Astrocyte of the cerebellum (primary cell): ENCODE measurements at places on chromosomes 5 and 9.

DNA sequence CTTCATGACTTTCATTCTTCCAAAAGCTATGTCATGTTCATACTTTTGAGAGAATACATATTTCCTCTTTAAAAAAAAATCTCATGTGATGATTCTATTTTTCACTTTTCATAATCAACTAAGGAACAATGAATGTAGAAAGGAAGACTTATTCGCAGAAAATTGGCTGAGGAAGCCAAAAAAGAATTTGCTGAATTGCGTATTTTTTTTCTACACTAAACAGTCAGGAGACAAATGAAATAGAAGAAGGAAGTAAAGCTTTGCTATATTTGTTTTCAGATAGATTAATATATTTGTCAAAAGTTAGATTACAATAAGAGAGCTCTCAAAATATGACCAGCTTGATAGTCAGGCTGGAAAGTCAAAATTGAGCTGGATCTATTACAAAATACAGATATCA lies 504.2 kb downstream of the ANXA1 start:
- DNase-seq: no peak

GRCh38 chr5:72888595-72888994 lies 67.2 kb upstream of the FCHO2 start:
- no peak for DNase-seq

DNA sequence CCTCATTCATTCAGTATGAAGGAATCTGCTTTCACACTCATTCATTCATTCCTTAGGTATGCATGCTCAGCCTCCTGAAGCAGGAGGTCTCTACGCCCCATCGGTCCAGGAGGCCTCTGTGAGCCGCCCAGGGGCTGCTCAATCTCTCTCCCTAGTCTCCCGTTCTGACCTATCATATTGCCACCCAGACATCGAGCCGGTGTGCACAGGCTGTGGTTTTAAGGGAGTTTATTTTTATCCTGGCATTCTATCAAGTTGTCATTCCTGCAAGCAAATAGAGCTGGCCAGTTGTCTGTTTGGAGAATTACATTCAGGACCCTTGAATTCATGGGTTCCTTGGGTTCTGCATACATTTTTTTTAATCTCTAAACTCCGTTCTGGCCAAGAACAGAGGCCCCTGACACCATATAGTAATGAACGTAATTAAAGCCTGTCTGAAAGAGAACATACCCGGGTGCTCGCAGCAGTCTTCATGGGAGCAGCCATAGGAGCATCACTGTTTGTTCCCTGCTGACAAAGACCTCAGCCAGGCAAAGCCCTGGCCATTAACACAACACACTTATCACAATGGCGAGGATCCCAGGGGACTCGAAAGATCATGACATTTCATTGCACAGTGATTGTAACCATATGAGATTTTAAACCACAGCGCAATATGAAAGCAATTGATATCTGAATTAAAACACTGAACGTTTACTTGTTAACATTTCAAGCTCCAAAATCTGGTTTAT lies 80.9 kb downstream of the ADAMTS16 start:
- no peak for DNase-seq

DNA sequence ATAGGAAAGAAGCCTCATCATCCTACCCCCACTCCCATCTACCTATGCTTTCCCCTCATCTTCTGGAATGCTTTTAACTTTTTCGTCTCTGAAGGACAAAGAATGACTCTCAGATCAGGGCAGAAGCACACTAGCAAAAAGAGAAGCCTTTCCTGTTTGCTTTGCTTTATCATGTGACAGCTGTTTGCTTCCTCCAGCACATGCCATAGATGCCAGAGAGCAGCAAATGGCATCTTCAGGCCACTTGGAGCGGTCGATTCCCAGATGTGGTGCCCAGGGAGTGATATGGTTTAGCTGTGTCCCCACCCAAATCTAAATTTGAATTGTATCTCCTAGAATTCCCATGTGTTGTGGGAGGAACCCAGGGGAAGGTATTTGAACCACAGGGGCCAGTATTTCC lies 294.8 kb downstream of the GADD45G start:
- no peak for DNase-seq

GRCh38 chr9:137156567-137157375 lies 13.1 kb downstream of the LRRC26 start:
- DNase-seq: no peak

DNA sequence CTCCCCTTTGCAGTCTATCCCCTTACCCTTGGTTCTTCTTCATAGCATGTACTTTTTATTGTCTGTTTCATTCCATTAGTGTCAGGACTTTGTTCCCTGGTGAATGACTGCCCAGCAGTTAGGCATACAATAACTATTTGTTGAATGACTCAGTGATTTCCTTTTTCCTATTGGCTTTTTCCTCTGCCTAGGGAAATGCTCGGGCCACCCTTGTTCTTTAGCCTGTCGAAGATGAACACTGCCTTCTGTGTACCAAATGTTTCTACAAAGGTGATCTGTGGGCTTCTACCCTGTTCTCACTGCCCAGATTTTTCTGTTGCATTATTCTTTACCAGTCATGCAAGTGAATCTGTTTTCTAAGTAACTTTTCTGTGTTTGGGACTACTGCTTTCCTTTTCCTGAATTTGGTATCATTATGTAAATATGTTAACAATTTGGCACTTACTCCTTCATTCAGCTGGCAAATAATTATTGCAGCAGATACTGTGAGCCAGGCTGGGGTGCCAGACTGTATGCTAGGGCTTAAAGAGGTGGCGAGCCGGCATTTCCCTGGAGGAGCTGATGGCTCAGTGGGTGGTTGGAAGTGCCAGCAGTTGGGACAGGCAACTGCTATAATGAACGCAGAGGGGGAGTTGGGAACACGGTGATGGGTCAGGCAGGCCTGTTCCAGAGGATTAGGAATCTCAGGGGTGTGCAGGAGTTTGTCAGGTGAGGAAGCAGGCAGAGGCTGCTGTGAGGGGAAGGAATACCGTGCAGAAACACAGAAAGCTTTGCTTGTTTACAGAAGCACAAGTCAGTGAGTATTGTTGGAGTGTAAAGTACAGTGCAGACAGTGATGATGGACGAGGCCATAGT lies 30.6 kb downstream of the KDM4C start:
- DNase-seq: no peak

DNA sequence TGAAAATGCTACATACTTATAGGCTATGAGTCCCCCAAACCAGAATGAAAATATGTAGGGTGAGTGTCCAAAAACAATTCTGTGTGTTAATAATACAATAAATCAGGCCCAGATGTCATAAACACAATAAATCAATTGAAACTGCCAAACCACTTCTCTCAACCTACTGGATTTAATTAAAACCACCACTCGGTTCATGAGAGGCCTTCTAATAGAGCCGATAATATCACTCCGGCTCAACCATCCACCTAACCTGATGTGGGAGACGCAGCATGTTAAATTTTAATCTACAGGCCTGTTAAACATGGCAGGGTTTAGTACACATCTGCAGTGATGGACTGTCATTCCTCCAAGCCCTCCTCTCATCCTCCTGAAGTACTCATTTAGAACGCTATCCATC lies 734.5 kb upstream of the ZNF608 start:
- no peak for DNase-seq

DNA sequence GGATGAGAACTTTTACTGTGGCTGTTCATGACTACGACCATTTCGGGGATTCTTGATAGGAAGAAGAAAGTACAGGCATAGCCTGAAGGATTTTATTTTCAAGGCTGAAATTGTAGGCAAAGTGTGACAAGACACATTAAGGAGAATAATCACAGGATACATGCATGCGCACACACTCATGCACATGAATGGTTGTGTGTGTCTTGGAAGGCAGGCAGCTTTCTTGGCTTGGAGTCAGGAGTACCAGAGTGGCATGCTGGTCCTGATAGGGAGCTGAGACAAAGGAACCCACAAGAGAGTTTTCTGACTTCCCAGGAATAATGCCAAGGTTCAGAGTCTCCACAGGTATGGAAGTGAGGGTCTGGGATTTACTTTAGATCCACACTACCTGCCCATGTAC lies 22.2 kb downstream of the PLK2 start:
- no peak for DNase-seq

- DNase-seq: no peak
Measured at GRCh38 chr5:142618130-142618523, 67.8 kb downstream of the FGF1 start.

DNA sequence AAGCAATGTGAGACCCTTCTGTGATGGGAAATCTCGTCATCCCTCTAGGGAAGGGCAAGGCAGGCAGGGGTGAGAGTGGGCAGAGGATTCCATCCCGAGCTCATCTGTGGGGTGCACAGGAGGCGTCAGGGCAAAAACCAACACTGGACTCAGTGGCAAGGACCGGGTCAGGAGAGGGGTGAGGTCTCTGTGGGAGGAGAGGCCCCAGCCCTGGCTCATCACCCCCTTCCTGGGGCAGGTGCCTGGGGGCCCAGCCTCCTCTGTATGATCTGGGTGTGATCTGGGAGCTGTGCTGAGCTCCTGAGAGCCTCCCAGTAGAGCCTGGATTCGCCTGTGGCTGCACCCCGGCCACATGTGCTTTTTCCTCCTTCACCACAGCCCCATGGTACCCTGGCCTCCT lies 597 bp downstream of the SPATA31E1 start:
- DNase-seq: no peak

DNA sequence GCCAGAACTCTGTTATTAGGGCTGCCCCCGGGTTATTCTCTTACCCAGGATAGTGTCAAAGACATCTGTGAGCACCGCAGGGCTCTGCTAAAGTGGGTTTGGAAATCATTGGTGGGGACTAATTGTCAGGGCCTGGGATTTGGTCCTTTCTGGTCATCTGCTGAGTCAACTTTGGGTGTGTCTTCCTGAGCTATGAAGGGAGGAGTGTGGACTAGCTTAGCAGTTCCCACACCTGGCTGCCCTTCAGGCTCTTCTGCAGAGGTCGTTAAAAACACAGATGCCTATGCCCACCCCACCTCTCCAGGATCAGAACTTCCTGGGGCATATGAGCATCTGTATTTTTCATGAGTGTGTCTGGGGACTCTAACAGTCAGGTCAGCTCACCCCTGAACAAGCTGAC lies 352.2 kb downstream of the SLIT3 start:
- no peak for DNase-seq

DNA sequence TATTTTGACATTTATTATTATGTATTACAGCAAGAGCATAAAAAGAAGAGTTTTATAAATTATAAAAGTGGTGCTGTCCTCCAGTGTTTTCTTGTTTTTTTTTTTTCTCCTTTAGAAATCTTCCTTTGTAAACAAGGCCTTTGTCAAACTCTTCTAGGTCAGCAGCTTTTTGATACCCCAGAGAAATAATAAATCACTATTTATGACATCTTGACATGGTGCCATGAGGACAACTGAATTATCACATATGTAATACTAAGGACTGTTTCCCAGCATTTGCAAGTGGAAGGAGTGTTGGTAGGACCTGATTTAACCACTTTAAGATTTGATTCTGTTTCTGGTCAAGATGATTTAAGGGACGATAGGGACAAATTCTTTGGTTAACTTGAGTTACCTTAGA lies 4.6 kb downstream of the SMARCA2 start:
- no peak for DNase-seq

GRCh38 chr9:2884308-2884707 lies 40.4 kb upstream of the PUM3 start:
- DNase-seq: no peak

DNA sequence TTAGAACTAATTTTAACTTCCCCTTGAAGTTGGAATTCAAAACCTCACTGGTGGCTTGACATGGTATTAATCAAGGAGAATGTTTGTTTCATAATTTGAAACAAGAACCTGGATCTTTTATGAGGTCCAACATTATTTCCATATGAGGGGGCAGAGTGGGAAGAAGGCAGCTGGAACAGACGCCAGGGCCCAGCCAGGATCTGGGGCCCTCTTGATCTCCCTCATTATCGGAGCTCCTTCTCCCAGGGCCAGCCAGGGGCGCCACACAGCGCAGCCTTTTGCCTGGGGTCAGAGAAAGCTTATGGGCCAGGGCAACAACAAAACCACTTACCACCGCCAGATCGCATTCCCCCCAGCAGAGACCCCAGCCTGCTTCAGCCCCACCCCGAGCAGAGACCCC lies 27.1 kb upstream of the NKD2 start:
- DNase-seq: no peak

DNA sequence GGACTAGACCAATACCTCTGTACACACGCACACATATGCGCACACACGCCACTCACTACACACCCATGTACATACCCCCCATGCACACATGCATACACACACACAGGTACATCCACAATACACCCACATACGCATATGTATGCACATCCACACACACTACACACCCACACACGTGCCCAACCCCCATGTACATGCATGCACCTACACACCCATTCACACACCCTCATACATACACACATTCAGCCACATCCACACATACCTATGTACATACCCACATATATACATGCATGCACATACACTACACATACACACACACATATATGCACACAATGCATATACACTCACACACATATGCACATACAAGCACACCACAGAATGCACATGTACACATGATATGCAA lies 107.1 kb downstream of the GADD45G start:
- DNase-seq: no peak

DNA sequence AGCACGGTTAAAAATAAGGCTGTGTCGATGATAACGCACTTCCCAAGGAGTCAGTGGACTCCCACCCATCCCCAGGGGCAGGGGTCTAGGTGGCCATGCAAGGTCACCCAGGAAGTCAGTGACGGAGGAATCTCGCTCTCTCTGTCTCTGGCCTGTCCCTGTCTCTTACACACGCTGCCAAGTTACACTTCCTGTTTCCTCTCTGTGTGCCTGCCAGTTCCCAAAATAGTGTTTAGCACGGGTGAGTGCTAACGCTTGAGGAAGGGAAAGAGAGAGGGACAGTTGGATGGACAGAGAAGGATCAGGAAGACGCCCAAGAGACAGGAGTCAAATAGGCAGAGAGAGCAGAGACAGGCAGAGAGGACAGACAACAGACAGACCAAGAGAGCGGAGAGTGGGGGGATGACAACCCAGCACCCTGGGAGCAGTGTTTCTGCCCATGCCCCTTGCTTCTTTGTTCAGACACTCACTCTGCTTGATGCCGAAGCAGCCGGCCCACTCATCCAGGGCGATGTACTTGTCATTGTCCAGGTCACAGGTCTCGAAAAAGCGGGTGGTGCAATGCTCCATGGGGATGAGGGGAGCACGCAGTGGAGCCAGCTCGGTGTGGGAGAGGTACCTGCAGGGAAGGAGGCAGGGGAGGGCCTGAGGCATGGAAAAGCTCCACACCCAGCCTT lies 23.0 kb downstream of the SPARC start:
- DNase-seq: no peak

GRCh38 chr5:9537223-9538141 lies 8.4 kb downstream of the SEMA5A start:
- DNase-seq: no peak

DNA sequence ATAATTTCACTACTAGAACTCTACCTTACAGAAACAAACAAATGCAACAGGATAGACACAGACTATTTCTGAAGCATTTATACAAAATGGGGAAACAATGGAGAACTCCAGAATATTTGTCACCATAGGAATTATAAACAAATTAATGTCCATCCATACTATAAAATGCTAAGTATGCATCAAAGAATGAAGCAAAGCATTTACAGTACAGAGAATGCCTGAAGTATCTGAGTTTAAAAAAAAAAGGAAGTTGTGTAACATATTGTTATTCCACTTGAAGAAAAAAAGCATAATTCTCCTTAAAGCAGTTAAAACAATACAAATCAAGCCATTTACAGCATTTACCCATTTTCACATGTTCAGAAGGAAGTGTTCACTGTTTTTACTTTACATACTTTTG lies 53.0 kb downstream of the DROSHA start:
- no peak for DNase-seq

- no peak for DNase-seq
Measured at GRCh38 chr5:99037668-99038067, 108.9 kb upstream of the CHD1 start.
